ENCODE measurements at places on chromosomes 7 and 10.
A peak's percentile ranks its signal among the peaks of the same experiment; 100 is the strongest.

DNA sequence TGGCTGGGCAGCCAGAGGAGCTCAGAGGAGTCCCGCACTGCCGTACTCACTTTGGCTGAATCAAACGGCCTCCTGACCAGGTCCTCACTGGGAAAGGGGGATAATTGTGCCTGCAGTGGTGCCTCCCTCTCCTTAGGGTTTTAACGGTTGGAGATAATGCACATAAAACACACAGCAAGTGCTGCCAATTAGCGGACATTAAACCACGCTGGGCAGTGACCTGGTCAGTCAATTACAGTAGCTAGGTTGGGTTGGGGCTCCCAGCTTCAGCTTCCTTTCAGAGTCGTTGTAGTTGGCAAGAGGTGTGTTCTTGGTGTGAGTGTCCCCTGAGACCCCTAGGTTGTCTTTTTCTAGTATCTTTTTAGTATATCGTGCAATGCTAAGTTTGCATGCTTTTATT is 146.6 kb downstream of the C10orf105 start:
- no peak for DNase-seq

DNA sequence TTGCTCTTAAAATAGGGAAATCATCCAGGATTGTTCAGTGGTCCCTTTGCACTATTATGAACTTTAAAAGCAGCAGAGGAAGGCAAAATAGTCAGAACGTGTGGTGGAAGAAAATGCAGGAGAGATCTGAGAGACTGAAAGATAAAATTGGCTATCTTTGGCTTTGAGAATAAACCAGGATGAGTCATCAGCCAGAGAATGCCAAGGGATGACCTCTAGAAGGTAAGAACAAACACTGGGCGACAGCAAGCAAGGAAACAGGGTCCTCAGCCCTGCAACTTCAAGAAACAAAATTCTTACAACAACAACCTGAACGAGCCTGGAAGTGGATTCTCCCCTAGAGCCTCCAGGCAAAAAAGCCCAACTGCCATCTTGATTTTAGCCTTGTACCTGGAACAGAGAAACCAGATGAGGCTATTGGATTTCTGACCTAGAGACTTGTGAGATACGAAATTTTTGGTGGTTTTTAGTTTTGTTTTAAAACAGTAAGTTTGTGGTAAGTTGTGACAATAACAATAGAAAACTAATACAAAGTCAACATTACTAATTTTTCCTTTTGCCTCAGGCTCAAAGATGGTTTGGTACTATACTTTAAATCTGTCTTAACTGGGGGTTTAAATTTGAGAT is 130.2 kb upstream of the CNTNAP2 start:
- no peak for DNase-seq

DNA sequence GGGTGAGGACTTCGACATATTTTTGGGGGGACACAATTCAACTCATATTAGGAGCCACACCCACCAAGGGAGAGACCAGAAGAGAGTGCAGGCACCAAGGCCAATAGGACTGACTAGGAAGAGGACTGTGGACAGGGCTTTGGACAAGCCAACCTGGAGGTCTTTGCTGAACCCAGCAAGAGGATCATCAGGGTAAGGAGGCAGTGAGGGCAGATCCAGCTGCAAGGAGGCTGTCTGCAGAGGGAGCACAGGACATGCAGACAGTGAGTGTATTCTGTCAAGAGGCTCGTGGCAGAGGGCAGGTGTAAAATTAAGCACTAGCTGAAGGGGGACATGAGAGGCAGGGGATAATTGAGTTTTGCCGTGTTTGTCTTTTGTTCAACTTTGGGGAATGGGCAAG is 83.4 kb upstream of the MGMT start:
- no peak for DNase-seq

GRCh38 chr10:28600056-28600455 is 67.1 kb downstream of the WAC start:
- no peak for DNase-seq

DNA sequence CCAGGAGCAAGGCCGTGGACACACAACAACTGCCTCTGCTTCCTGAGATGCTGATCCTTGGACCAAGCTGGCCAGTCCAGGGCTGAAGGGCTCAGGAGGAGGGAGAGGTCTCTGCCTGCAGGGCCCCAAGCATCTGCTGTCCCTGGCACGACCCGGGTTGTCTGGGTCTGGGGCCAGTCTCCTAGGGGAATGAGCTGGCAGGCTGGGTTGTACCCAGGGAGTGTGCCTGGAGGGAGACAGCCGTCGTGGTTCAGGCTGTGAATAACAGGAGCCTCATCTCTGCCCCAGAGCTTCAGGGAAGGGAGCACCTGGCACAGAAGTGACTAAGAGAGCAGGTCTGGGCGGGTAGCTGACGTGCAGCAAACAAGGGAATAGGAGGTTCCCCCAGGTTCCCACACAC is 17.9 kb upstream of the SERPINE1 start:
- DNase-seq, result no peak

GRCh38 chr7:145009876-145010275 is 174.0 kb upstream of the TPK1 start:
- DNase-seq, result no peak

DNA sequence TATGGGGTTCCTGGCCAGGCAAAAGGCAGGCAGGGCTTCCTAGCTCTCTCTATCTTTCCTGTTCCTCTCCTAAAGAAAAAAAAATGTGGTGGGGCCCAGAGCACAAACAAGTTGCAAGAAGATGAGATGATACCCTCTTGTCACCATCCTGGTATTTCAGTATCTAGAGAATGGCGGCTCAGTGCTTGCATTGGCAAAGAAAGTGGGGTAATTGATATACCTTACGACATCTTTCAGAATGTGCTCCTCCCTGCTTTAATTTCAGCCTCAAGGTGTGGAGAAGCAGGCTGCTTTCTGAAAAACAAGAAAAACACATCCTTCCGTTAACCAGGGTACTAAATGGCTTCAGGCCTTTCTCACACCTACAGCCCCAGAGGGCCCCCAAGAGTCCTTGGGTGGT is 34.5 kb upstream of the CUX1 start:
- DNase-seq, result no peak

DNA sequence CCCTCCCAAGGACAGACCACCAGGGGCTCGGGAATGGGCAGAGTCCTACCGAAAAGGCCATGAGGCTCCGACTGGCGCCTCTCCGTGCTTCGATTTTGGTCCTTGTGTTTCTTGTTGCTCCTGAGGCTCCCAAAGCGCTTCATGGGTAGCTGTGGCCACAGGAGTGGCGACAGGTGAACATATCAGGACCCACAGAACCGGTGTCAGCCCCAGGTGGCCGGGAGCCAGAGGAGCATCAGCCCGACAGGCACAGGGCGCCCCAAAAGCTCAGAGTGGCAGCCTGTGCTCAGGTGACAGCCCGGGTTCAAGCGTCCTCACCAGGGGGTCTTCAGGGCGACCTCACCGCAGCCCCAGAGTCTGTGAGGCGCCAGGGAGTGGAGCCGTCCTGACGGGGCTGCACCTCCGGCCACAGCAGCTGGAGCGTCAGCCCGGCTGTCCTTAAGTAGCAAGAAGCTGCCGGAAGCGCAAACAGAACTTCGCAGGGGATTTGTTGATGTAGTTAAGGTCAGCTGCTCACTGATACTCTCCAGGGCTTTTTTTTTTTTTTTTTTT is 141.0 kb downstream of the PRKAG2 start:
- no peak for DNase-seq

DNA sequence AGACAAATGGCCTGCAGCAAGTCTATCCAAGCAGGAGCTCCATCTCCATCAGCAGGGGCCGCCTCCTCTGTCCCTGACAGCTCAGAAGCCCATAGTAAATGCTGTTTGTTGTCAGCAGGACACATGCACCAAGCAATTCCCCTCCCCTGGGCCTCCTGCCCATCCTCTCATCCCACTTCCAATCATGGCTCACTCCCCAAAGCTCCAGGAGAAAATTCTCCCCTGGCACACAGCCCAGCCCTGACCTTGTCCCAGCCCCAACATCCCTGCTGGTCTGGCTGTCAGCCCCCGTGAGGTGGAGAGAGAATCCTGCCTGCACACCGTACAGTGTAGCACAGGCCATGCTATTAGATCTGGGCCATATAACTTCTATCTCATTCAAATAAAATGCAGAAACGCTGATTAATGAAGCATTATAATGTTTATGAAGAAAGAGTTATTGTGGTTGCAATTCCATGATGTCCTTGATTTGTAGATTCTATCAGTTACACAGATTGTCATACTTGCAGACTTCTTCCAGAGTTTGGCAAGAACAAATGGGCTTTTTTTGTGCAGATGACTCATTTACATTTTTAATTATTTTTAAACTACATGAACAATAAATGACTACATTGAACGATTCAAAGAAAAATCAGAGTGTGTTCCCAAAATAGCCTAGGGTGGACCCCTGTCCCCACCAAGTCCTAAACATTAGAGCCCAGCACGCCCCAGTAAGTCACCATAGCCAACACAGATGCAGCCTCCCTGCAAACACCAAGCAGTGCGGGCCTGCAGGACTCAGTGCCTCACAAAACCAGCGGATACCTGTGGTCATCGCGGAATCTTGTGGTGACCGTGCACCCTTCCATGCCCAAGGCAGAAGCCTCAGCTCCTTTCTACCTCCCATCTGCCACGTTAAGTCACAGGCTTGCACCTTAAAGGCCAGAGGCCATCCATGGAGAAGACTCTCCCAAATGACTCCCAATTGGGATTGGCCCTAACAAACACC is 70.1 kb downstream of the COBL start:
- DNase-seq, result no peak

- DNase-seq, result no peak
These were observed 59.2 kb upstream of the OIT3 start for GRCh38 chr10:72834183-72834825.

GRCh38 chr7:46885167-46885566 is 696.7 kb downstream of the TNS3 start:
- no peak for DNase-seq

DNA sequence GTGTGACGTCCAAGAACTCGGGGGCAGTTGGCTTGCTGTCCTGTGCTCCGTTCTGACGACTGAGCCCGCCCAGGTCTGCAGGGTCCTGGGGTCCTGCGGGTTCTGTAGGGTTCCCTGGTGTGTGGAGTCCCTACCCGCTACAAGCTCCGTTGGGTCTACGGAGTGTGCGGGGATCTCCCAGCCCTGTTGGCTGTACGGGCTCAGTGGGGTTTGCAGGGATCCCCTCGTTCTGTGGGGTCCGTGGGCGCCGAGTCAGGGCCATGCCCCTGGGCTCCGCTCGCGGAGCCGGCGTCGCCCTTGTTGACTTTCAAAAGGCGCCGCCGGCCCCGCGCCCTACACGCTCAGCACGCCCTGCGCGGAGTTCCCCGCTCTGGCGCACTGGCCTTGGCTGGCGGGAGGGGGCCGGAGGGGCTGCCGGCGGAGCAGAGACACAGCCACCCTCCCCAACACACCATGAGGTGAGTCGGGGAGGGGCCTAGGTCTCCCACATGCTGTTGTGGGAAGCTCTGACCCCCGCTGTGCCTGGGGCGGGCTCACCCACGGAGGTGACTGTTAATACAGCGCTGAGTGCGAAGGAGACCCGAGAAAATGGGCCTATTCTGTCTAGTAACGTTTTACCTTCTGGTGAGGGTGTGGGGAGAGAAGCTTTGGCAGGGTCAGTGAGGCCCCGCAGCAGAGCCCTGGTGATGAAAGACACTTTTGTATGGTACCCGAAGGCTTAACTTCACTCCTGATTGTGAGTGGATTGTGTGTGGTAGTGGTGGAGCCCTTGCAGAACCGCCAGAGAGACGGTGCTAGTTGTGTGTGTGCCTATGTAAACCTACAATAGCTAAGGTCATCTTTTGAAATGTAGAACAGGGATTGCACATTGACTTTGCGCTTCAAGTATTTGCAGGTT is 8.1 kb downstream of the TASOR2 start:
- DNase-seq, result no peak

GRCh38 chr7:156437021-156437614 is 203.5 kb upstream of the RNF32 start:
- DNase-seq, result no peak

DNA sequence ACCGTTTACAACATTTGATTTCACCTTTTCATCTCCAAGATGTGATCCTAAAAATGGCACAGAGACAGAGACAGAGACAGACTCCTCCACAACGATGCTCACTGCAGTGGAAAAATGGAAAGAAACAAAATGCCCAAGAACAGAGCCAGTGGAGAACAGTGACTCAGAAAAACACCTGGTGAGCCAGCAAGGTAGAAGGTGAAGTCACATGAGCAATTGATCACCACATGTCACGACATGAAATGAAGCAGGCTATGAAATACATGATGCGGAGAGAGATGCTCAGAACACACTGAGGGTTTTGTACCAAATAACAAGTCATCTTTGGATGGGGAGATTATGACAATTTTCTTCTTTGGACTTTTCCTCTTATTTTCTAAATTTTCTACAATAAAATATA is 3.5 kb downstream of the MSMB start:
- DNase-seq, result no peak

DNA sequence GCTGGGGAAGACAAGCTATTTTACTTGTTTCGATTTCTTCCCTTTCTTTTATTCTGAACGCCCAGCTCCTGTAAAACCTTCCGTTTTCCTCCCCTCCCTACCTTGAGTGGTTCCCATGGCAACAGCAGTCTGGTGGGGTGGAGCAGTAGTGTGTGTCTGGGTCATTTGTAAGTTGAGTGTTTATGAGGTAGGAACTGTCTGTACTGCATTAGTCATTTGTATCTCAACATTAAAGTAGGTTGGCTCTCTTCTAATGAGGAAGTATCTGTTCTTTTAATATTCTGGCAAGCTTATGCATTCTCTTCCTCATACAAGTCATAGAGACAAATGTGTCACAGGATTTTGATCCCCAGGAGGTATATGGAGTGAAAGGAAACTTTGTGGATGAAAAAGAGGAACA is 85.3 kb upstream of the CCDC6 start:
- peak; percentile 69 for DNase-seq

DNA sequence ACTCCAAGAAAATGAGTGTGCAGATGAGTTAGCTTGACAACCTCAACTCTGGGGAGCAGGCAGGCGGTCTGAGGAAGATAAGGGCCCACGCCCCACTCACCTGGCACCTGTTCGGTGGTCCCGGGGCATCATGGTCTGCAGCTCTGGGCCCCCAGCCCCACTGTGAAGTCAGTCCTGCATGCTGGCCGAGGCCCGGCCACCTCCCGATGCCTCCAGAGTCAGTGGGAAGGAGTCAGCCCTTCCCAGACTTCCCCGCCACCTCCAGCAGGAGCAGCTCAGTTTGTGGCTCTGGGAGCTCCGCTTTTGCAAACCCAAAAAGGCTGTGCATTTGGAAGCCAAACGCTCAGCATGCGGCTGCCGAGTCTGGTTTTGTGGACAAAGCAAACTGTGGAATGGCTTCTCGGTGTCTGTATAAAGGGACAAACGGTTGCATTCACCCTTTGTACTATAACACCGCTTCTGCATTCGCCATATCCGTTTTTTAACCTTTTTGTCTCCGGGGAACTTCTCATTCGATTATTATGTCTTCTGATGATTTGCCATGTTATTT is 167.3 kb downstream of the CCDC3 start:
- no peak for DNase-seq

- DNase-seq, result no peak
These were observed 50.0 kb downstream of the NKX6-2 start for GRCh38 chr10:132735923-132736391.

Data from NCI-H1436 treated with DMSO at 0.1 percent for 48 hours (cell line).